BJ (cell line): ENCODE measurements at places on chromosomes 16 and 17.

DNA sequence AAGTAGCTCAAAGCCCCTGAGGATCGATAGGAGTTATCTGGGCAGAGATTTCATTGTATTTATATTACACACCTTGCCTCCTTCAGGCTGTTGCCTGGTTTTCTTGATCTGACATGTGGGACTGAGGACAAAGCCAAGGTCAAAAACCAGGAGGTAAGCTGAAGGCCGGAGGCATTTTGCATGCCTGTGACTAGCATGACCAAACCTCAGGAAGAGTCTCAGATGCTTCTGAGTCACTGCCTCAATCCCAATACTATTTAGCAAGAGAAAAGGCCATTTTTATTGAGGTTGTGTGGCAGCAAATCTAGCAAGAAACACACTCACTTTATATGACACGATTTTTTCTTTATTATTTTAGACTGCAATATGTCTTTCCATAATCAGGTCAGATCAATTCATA lies 968.1 kb downstream of the CDH11 start:
- peak; percentile 23 for DNase-seq

DNA sequence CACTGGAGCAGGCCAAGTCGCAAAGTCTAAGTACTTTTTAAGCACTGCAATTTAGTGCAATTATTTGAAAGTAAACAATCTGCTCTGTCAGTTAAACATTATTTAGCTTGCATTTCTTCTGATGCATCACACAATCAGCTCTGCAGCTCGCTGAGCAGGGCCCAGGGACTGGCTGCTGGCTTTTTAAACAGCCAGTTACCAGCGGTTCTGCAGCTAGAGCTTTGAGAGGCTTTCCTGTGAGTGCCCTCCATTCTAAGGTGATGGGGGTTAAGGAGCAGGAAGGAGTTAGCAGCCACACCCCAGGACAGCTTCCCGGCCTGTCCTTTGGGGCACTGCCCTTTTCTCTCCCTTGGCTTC lies 154.3 kb downstream of the SALL1 start:
- DNase-seq = no peak

GRCh38 chr17:34852614-34853013 lies 108.6 kb downstream of the CCT6B start:
- DNase-seq = no peak

DNA sequence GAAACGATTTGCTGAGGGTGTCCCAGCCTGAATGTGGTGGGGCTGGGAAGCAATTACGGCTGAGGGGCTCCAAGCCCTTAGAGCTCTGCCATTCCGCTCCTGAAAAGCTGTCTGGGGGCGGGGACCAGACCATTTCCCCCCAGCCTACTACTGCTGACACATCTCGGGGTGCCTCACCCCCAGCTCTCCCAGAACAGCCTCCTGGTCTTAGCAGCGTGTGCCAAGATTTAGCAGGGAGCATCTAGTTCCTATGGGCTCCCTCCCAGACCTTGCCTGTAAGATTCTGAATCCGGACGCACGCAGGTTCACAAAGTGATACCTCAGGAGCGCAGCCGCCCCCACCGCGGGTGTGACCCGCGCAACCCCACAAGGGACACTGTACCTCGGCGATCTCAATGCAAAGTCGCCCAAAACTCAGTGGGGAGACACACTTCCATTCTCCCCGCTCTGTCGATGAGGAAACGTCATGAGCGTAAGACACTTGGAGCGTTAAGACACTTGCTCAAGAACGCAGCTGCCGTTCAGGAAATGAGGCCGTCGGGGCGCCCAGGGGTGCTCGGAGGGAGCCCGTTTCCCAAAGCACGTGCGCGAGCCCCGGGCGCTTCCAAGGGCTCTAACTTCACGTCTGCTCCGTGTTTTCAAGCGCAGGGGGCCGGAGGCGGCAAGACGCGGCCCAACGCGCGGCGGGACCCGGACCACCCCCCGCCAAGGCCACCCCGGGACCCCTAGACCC lies 629 bp downstream of the GEMIN4 start:
- no peak for DNase-seq

GRCh38 chr16:54158986-54159385 lies 127.6 kb downstream of the IRX3 start:
- DNase-seq = no peak

- DNase-seq = no peak
Measured at GRCh38 chr16:67403976-67404555, 10.8 kb upstream of the TPPP3 start.

- DNase-seq = no peak
Measured at GRCh38 chr17:29914819-29915537, 15.1 kb downstream of the SSH2 start.

GRCh38 chr17:78168242-78168902 lies at the start of gene SYNGR2:
Gene SYNGR2, plus strand, starts transcription at chr17:78168581. Its CDS starts 36 bp downstream, at chr17:78168617.
- DNase-seq = no peak

GRCh38 chr17:80086081-80086480 lies 15.3 kb upstream of the GAA start:
- no peak for DNase-seq

- no peak for DNase-seq
Measured at GRCh38 chr17:74763565-74764387, 12.4 kb downstream of the NAT9 start.

- no peak for DNase-seq
Measured at GRCh38 chr16:50238868-50239301, 27.5 kb upstream of the ADCY7 start.

DNA sequence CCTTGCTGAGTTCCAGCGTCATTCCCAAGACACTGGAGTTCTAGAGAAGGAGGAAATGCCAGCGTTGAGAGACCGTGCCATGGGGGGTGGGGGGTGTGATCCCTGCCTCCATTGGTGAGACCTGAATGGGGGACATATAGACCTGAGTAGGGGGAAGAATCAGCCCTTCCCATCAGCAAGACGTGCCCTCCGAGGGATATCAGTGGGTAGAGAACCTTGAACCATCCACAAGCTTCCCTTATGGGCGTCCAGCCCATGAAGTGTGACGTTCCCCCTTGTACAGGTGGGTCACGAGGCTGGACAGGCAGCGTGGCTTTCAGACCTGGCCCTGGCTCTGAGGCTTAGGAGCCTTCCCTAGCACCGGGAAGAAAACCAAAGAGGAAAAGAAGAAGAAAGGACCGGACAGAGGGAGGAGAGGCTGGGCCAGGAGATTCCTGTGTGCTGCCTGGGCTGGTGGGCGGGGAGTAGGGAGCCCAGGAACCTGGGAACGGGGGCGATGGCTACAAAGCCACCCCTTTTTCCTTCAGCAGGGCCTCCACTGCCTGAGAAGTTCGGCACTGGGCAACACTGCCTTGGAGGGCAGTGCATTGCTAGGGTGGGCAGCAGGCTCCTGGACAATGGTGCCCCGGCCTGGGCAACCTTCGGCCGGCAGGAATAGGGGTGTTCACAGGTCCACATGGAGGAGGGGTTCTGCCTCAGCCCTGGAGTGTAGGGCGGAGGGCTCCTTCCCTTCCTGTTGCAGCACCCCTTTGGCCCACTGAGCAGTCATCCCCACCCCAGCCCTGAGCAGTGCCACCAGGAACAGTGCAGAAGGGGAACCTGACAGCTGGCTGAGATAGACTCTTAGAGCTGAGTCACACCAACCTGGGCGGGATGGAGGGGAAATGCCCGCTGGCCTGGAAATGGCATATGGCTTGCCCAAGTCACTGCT lies 7.2 kb downstream of the RAB11FIP4 start:
- DNase-seq = no peak

- DNase-seq = no peak
Measured at GRCh38 chr17:63645775-63646487, 23.7 kb downstream of the MAP3K3 start.
